ENCODE measurements at places on chromosomes 12 and 14. TPM values are rescaled to one million over a fixed set of nuclear protein-coding genes. Genes with fewer than 3 reads are reported as not detected.

DNA sequence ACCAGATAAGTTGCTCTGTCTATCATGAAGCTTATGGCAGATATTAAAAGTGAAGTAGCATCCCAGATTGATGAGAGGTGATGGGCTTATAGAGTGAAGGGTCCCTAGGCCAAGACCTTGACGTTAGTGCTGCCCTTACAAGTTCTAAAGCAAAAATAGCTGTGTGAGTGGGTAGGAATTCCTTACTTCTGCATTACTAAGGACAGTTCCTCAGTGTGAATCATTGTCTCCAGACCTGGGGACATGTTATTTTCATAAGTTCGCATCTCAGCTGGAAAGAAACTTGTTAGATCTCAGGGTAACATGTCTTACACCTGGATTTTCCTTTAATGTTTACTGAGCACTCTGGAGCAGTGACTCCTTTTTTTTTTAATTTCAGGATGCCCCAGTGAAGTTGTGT, 28.7 kb downstream of the MAPKAPK5 start:
- no peak for DNase-seq

The OR6C2 gene
- not detected for total RNA-seq

The GATC gene
- 30.2 TPM for total RNA-seq

DNA sequence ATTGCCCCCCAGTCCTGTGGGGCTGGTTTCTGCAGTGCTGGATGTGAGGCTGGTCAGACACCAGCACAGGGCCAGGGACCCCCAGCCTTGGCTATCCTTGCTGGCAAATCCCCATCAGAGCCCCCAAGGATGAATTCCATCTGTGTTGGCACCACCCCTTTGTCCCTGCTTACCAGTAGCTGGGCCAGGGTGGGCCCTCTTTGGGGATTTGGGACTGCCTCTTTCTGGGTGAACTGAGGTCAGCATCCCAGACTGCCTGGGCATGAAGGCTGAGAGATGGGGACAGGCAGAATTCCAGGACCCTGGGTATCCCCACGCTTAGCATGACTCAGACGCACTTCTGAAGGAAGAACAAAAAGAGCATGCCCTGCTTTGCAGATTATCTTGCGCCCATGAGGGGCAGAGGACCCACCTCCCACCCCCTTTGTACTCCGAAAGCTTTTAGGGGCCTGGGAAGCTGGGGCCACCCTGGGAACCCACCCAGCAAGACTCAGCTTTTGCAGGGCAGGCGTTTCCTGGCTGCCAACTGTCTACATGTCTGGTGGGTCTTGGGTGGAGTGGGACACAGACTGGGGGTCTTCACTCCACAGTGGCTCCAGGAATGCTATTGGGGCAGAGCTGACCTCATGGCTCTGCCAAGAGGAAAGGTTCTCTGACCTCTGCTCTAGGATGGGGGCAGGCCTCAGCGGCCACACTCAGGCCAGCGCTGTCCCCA, 26.8 kb downstream of the RFLNA start:
- DNase-seq, result no peak

- DNase-seq, result no peak
Observed at GRCh38 chr14:26577711-26578110, 20.1 kb downstream of the NOVA1 start.

- DNase-seq, result no peak
Observed at GRCh38 chr12:7751394-7751793, 4.2 kb upstream of the CLEC4C start.

All from CD4-positive, CD25-positive, alpha-beta regulatory T cell (primary cell).